Inflammatory macrophage treated with lipopolysaccharide for 4 hours (primary cell): ENCODE measurements at places on chromosomes 3 and 15.
A peak's percentile ranks its signal among the peaks of the same experiment; 100 is the strongest.

- DNase-seq, result no peak
Measured at GRCh38 chr3:40130721-40131120, 178.8 kb upstream of the EIF1B start.

- no peak for DNase-seq
Measured at GRCh38 chr3:186172353-186172752, 63.5 kb upstream of the ETV5 start.

GRCh38 chr3:197345390-197345789 is 47.0 kb upstream of the DLG1 start:
- no peak for DNase-seq

- DNase-seq, result no peak
Measured at GRCh38 chr15:42375252-42375651, 16.0 kb downstream of the CAPN3 start.

GRCh38 chr3:49716169-49716568 is 3.3 kb downstream of the AMIGO3 start:
- no peak for DNase-seq

GRCh38 chr3:30764891-30765290 is 129.6 kb downstream of the GADL1 start:
- peak; percentile 78 for DNase-seq

GRCh38 chr3:129238945-129239705 is 10.3 kb upstream of the COPG1 start:
- peak; percentile 97 for DNase-seq

GRCh38 chr3:177772908-177773557 is 575.8 kb upstream of the TBL1XR1 start:
- DNase-seq, result peak; percentile 35

DNA sequence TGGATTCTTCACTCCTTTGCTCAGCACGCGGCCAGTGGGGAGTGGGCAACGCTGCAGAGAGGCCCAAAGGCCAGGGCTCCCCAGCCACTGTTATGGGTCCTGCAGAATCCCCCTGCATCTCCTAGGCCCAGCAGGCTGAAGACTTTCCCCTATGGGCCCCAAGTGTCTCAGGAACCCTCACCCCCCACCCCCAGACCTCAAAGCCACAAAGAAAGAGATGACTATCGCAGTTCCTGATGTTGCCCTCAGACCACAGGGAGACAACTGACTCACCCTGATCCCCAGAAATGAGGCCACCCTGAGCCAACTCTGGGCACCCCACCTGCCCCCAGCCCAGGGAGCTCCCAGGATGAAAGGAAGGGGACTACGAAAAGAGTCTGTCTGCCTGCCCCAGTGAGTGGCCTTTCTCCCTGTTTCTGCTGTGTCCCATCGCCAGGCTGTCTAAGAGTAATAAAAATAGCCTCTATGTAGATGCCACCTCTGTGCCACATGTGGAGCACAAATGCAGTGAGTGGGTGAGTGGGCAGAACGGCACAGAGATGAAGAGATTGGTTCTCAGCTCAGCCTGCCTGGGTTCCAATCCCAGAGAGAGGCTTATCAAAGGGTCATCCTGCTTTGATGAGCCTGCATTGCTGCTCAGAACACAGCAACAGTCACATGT is 283.0 kb downstream of the UACA start:
- peak; percentile 31 for DNase-seq

- no peak for DNase-seq
Measured at GRCh38 chr15:100893964-100894295, 14.3 kb downstream of the ALDH1A3 start.

- DNase-seq, result no peak
Measured at GRCh38 chr15:49255966-49256759, 86.1 kb downstream of the GALK2 start.

GRCh38 chr15:31550211-31550977 is 223.8 kb downstream of the KLF13 start:
- no peak for DNase-seq

GRCh38 chr3:109355625-109356441 is 18.5 kb upstream of the DPPA4 start:
- DNase-seq, result no peak

- DNase-seq, result no peak
Measured at GRCh38 chr3:128367221-128367620, 99.5 kb downstream of the DNAJB8 start.

- DNase-seq, result no peak
Measured at GRCh38 chr3:29335438-29335837, 54.6 kb downstream of the RBMS3 start.

GRCh38 chr15:37820380-37821128 is 113.9 kb upstream of the TMCO5A start:
- no peak for DNase-seq

DNA sequence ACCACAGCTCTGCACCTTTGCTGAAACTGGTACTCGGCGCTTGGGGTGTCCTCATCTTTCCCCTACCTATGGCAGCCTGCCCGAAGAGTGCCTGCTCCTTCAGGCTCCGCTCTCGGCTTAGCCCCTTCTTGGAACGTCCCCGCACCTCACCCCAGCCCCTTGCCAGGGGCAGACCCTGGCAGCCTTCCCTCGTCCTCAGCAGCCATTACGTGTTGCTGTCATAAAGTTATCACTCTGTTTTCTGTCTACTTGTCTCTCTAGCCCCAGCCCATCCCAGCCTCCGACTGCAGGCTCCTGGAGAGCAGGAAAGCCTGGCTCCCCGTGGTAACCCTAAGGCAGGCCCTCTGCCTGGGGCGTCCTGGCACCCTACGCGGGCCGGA is 5.1 kb upstream of the BAHD1 start:
- no peak for DNase-seq

DNA sequence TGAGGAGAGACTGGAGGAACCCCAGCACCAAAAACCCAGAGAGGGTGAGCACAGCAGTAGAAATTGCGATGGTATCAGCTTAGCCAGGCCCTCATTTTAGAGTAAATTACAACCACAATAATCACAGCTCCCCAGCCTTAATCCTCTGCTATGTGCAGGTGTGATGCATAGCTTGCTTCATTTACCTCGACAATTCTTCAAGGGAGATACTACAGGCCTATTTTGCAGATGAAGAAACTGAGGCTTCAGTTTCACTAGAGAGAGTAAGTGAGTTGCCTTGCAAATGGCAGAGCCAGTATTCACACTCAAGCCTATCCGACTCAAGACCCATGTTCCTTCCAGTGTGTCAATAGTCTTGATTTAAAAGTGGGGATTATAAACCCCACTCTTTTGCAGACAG is 33.4 kb downstream of the LSM3 start:
- DNase-seq, result no peak

GRCh38 chr3:25662736-25663320 is 1.9 kb downstream of the TOP2B start:
- DNase-seq, result no peak

- no peak for DNase-seq
Measured at GRCh38 chr3:40465111-40465407, 7.9 kb downstream of the RPL14 start.

DNA sequence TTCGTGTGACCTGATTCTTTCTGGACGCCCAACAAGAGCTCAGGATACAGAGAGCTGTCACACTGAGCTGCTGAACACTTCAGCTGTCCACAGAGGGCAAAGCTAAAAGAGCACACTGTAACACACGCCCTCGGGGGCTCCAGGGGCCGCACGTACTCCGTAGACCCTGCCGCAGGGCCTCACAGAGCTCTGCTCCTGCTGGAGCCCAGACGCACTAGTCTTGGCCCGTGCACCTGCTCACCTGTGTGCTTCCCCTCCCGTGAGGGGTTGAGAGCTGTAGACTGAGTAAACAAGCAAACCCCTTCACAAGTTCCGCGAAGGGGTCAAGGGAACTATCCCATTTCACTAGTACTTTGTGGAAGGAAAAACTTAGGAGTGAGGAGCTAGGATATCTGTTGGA is 30.7 kb upstream of the TUSC7 start:
- no peak for DNase-seq

DNA sequence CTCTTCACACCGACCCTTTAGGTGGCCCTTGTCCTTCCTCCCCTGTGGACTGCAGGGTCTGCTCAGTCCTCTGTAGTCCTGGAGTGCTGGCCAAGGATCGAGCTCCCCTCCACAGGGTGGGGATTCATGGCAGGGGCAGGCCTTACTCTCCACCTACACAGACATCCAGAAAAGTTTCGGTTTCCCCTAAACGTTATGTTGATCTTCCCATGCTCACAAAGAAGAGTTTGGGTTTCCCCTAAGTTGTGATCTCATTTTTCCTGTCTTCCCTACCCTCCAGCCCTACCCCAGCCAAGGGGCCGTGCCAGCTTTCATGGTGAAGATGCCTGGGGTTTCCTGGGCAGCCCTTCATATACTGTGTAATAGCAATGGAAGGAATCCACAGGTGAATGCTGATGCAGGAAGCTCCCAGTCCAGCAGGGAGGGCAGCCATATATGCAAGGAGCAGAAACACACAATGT is 10.3 kb downstream of the STOML1 start:
- peak; percentile 91 for DNase-seq

DNA sequence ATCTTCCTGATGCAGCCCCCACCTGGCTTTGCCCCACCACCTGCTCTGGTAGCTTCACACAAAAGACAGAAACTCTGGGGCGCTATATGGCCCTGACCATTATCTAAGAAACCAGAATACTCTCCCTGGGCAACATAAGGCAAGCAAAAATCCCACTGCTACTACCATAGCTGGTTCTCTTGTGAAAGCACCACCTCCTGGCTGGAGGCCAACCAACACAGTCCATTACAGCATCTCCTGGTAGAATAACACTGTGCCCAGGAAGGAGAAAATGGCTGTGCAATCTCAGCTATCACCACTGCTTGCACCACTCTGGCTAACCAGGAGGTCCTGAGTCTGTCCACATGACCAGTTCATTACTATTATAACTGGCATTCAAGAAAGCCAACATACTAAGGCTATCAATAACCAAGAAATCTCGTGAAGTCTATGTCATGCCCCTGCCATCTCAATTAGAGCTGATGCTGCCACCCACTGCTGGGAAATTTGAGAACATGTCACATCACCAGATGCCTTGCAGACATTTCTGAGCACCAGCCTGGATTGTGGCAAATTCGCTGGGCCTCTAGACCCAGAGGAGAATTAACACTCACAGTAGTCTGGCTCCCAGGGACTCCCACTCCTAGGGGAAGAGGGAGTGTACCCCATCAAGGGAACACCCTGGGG is 1114.8 kb downstream of the ROBO2 start:
- DNase-seq, result no peak

DNA sequence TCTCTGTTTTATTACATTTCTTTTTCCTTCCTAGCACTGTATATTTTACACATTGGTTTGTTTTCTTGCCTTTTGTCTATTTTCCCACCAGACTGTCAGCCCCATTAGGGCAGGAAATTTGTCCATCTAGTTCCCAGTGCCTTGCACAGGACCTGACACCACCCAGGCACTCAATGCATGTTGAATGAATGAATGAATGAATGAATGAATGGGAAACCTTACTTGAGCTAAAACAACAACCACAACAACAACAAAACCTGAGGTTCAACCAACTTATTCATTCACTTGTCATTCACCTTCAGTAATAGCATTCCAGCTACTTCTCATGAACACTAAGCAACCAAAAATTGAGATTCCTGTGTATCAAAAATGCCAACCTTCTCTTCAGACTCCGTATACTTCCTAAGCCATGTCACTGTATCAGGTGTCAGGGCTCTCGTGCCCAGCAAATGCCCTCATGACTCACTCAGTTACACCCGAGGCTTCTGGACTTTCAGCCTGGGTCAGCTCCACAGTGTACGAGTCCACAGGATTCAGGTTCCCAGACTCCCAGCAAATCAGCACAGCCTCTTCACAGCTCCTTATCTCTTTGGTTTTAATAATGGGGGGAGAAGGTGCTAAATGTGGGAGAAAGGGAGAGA is 37.3 kb downstream of the FSD2 start:
- DNase-seq, result no peak

- no peak for DNase-seq
Measured at GRCh38 chr3:14452740-14453710, 50.6 kb downstream of the SLC6A6 start.

GRCh38 chr3:27224197-27224596 is 145.0 kb downstream of the NEK10 start:
- DNase-seq, result no peak

DNA sequence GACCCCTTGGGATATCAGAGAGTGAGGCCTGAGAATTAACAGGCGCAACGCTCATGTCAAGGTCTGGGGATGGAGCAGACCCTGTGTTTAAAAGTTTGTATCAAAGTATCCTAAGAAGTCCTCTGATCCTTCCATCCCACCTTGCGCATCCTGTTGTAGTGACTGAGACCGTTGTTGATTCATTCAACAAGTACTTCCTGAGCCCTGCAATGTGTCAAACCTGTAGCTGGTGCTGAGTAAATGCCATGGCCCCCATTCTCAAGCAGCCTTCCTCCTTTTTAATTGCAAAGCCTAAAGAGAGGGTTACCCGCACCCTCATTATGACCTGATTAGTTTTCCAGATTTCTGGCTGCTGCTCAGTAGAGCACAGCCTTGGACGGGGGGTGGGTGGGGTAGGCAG is 46.4 kb downstream of the RPLP1 start:
- DNase-seq, result no peak

DNA sequence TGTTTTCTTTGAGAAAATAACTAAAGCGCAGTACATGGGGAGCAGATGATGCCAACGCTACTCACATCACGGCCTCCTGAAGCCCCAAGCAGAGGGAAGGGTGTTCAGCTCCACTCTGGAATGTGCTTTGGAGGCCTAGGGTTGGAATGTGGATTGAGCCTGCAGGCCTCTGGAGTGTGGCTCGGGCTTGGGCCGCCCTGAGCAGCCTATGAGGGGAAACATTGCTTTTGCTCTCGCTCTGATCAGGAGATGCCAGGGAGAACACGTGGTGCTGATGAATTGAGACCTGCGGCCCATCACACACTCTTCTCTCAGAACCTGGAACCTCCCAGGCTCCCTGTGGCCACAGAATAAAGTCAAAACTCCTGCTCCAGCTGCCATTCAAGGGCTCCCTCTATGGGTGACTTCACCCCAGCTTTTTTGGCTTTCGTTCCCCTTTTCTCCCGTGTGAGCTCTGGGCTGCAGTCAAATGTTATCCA is 23.3 kb downstream of the CCDC13 start:
- peak; percentile 45 for DNase-seq

- no peak for DNase-seq
Measured at GRCh38 chr3:29694783-29695182, 413.9 kb downstream of the RBMS3 start.

GRCh38 chr3:30342318-30343060 is 263.9 kb upstream of the TGFBR2 start:
- no peak for DNase-seq

GRCh38 chr15:90561344-90562244 is 31.9 kb downstream of the CRTC3 start:
- DNase-seq, result peak; percentile 50

DNA sequence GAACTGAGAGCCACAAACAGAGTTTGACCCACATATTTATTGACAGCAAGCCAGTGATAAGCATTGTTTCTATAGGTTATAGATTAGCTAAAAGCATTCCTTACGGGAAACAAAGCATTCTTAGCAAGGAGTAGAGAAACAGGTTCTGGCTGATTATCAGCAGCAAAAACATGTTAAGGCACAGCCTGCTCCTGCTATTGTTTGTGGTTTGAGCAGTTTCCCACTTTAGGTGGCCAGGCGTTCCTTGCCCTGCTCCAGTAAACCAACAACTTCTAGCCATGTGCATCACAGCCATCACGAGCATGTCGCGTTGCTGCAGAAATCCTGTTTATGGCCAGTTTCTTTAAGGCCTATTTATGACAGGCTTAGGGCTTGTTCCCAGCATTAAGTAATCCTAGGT is 44.7 kb upstream of the C2CD4B start:
- DNase-seq, result no peak

GRCh38 chr15:84785053-84785452 is 32.1 kb upstream of the ALPK3 start:
- no peak for DNase-seq
